PC-9 (cell line): ENCODE measurements at places on chromosomes 5 and 9. TPM values are rescaled to one million over a fixed set of nuclear protein-coding genes. Genes with fewer than 3 reads are reported as not detected.

Gene NRG2
- not detected in 2 replicates for total RNA-seq

Gene DMRT3
- not detected in 2 replicates for total RNA-seq

Gene TRPM6
- 0.08 and 0.09 TPM in 2 replicates for total RNA-seq

- no peaks in the 10 kb centered on the region for H3K4me1 ChIP-seq
- H3K36me3 ChIP-seq, result no peaks in the 10 kb centered on the region
- H3K4me3 ChIP-seq, result no peak overlapping the region
- H3K27ac ChIP-seq, result no peak overlapping the region
- DNase-seq, result no peak
- H3K27me3 ChIP-seq, result peaks cover 95% of the 10 kb centered on the region
These were observed 185.8 kb downstream of the GADD45G start for GRCh38 chr9:89790542-89791109.

- no peaks in the 10 kb centered on the region for H3K36me3 ChIP-seq
- H3K4me1 ChIP-seq, result peaks cover 22% of the 10 kb centered on the region
- DNase-seq, result no peak
- no peak overlapping the region for H3K4me3 ChIP-seq
These were observed 11.3 kb downstream of the FOXD1 start for GRCh38 chr5:73437101-73437776.

GRCh38 chr9:128419061-128419925, 1.4 kb upstream of the CERCAM start:
- peak; percentile 41 for DNase-seq
- H3K27ac ChIP-seq, result no peak overlapping the region
- H3K4me3 ChIP-seq, result peak overlapping the region; percentile 95; the same call in 1 of the 2 replicates
- H3K27me3 ChIP-seq, result no peaks in the 10 kb centered on the region
- H3K4me1 ChIP-seq, result peaks cover 27% of the 10 kb centered on the region
- H3K36me3 ChIP-seq, result no peaks in the 10 kb centered on the region

Gene ABLIM3
- 101 and 111 TPM in 2 replicates for total RNA-seq

Gene WWC1
- 79.5 and 97.7 TPM in 2 replicates for total RNA-seq

GRCh38 chr5:157335534-157336422, 69.9 kb downstream of the CYFIP2 start:
- no peaks in the 10 kb centered on the region for H3K36me3 ChIP-seq
- H3K4me1 ChIP-seq, result no peaks in the 10 kb centered on the region
- no peak overlapping the region for H3K4me3 ChIP-seq
- H3K27ac ChIP-seq, result no peak overlapping the region
- no peak for DNase-seq

DNA sequence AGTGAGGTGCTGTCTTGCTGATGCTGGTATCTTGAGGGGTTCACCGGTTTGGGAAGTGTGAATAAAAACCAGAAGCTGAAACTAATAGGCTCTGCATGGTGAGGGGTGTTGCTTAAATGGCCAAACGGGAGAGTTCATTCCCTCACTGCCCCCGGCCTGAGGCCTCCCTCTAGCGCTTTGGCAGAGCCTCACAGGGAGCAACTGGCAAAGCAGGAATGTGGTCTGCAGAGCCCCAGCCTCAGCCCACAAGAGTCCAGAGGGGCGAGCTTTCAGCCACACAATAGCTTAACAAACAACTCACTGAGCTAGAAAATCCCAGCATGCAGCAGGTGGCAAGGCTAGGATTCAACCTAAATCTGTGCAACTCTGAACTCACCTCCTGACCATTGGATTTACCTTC, 234.8 kb downstream of the MED10 start:
- no peaks in the 10 kb centered on the region for H3K36me3 ChIP-seq
- DNase-seq, result no peak
- H3K4me1 ChIP-seq, result no peaks in the 10 kb centered on the region
- no peak overlapping the region for H3K27ac ChIP-seq
- H3K27me3 ChIP-seq, result peaks cover 31% of the 10 kb centered on the region; the same call in 1 of the 2 replicates
- no peak overlapping the region for H3K4me3 ChIP-seq

DNA sequence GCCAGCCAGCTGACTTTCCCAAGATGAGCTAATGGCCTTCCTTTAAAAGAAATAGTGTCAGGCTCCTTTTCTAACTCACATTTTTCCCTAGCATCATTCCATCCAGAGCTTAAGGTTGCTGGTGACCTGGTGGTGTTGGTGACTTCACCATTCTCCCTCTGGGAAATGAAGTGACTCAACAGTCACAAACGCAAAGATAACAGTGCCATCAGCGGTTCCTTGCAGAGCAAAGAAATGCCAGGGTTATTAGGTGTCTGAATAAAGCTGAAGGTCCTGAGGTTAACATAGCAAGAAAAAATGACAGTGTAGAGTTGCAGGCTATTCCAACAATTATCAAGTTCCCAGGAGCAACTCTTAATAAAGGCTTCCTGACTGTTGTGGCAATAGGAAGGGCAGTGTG, 111.8 kb upstream of the SLC44A1 start:
- no peaks in the 10 kb centered on the region for H3K36me3 ChIP-seq
- H3K4me3 ChIP-seq, result no peak overlapping the region
- peak overlapping the region; percentile 75 for H3K27ac ChIP-seq
- no peaks in the 10 kb centered on the region for H3K27me3 ChIP-seq
- peaks cover 21% of the 10 kb centered on the region for H3K4me1 ChIP-seq

Gene IDNK
- total RNA-seq, result 1.7 and 4.6 TPM in 2 replicates

GRCh38 chr5:126384985-126385384, 38.2 kb upstream of the GRAMD2B start:
- peak overlapping the region; percentile 32; the same call in 1 of the 2 replicates for H3K4me3 ChIP-seq
- no peaks in the 10 kb centered on the region for H3K27me3 ChIP-seq
- H3K36me3 ChIP-seq, result no peaks in the 10 kb centered on the region
- H3K27ac ChIP-seq, result peak overlapping the region; percentile 89
- H3K4me1 ChIP-seq, result peaks cover 53% of the 10 kb centered on the region

- H3K4me3 ChIP-seq, result no peak overlapping the region
- no peaks in the 10 kb centered on the region for H3K27me3 ChIP-seq
- no peak for DNase-seq
- H3K27ac ChIP-seq, result no peak overlapping the region
- H3K36me3 ChIP-seq, result no peaks in the 10 kb centered on the region
These were observed 6.3 kb upstream of the ERAP1 start for GRCh38 chr5:96814041-96814440.

Gene PDE6A
- total RNA-seq, result 0.35 and 0.50 TPM in 2 replicates

Gene FBLL1
- total RNA-seq, result not detected in 2 replicates

DNA sequence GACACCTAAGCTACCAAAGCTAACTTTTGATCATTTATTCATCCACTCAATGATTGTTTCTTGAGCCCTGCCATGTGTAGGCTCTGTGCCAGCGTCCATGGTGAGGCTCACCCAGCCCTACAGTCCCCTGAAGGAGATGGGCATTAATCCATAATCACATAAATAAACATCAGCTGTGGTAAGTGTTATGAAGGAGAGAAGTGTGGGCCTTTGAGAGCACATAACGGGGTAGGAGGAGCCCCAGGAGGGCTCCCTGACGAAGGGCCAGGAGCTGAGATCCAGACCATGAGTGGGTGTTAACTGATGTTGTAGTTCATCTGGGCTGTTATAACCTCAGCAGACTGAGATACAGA, 53.9 kb upstream of the AFAP1L1 start:
- H3K27ac ChIP-seq, result no peak overlapping the region
- H3K36me3 ChIP-seq, result peaks cover 27% of the 10 kb centered on the region

Gene CCL28
- total RNA-seq, result 2.2 and 4.3 TPM in 2 replicates

Gene KIF12
- total RNA-seq, result not detected in 2 replicates

Gene LSM11
- 1.9 and 2.1 TPM in 2 replicates for total RNA-seq

- no peaks in the 10 kb centered on the region for H3K4me1 ChIP-seq
- no peaks in the 10 kb centered on the region for H3K36me3 ChIP-seq
- H3K27me3 ChIP-seq, result no peaks in the 10 kb centered on the region
These were observed 173.4 kb upstream of the NR3C1 start for GRCh38 chr5:143576711-143577484.

- no peak overlapping the region for H3K27ac ChIP-seq
- no peak overlapping the region for H3K4me3 ChIP-seq
- no peaks in the 10 kb centered on the region for H3K36me3 ChIP-seq
- H3K27me3 ChIP-seq, result no peaks in the 10 kb centered on the region
These were observed 162.7 kb upstream of the MRPS30 start for GRCh38 chr5:44646016-44646415.

DNA sequence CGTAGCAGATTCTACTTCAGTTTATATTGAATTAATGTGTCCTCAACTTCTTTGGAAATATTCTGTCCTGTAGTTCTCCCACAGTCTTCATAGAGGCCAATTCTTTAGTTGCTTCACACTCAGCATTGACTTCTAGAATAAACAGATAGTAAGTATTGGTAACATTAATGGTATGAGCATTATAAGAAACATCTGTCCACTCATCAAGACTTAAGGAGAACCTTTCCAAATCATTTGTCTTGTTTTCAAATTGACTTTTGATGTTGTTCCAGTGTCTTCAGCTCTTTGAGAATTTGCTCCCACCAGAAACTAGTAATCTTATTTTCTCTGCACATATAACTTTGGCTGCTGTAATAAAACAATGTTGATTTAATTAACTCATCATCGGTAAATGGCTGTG, 18.3 kb downstream of the RANBP17 start:
- no peaks in the 10 kb centered on the region for H3K4me1 ChIP-seq
- H3K36me3 ChIP-seq, result no peaks in the 10 kb centered on the region; the same call in 1 of the 2 replicates
- H3K27me3 ChIP-seq, result no peaks in the 10 kb centered on the region
- H3K27ac ChIP-seq, result no peak overlapping the region
- H3K4me3 ChIP-seq, result no peak overlapping the region

Gene CDX1
- not detected in 2 replicates for total RNA-seq

DNA sequence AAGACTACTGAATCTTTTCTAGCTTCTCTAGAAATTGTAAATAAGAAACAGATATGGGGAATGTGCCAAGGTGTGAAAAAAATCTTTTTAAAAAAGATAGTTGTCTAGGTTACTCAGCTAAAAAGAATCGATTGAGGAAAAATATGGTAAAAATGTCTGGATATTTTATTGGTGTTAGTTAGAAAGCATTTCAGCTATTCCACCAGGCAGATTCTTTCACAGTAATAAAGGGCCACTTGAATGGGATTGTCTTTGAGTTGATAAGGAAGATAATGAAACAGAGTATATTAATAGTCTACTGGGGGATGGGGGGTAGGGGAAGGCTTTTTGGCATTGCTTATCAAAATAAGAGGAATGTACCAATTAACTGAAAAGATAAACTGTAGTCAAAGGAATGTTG, 51.9 kb downstream of the SLIT3 start:
- no peaks in the 10 kb centered on the region for H3K4me1 ChIP-seq
- H3K27me3 ChIP-seq, result peaks cover 93% of the 10 kb centered on the region
- H3K4me3 ChIP-seq, result no peak overlapping the region
- no peak overlapping the region for H3K27ac ChIP-seq
- H3K36me3 ChIP-seq, result no peaks in the 10 kb centered on the region

DNA sequence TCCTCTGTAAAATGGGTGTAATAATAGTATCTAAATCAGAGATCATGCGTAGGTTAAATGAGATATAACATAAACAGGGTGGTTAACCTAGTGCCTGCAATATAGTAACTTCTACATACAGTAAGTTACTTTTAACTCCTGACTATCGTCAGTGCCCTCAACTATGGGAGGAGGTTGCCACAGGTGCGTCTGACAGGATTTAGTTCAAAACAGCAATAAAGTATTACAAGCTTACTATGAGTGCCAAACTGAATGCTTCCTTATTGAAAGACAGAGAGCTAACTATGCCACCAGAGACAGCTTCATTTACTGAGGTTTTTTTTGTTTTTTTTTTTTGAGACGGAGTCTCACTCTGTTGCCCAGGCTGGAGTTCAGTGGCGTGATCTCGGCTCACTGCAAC, 209.0 kb downstream of the ADAMTSL1 start:
- H3K4me3 ChIP-seq, result no peak overlapping the region
- no peaks in the 10 kb centered on the region for H3K36me3 ChIP-seq
- no peak for DNase-seq
- H3K27ac ChIP-seq, result no peak overlapping the region

GRCh38 chr5:171275841-171276544, 33.1 kb upstream of the TLX3 start:
- H3K36me3 ChIP-seq, result no peaks in the 10 kb centered on the region
- no peak for DNase-seq
- no peak overlapping the region for H3K27ac ChIP-seq
- no peak overlapping the region for H3K4me3 ChIP-seq
- H3K4me1 ChIP-seq, result no peaks in the 10 kb centered on the region; the same call in 1 of the 2 replicates

DNA sequence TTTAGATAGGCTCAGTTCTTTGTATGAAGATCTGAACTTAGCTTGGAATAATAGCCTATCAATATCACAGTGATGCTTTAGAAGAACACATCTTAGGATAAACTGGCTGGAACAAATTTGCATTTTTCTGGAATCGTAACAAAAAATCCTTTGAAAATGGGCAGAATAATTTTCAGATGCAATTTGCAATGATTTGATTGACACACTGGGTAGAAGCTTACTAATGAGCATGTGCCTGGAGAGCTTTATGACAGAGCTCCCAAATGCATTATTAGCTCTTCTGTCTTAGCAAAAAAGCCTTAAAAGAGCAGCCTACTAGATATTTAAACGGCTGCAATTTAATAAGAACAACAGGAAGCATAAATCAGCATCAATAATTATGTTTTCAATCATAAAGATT, 76.8 kb upstream of the TXNDC8 start:
- peaks cover 3% of the 10 kb centered on the region; the same call in 1 of the 2 replicates for H3K36me3 ChIP-seq
- H3K4me1 ChIP-seq, result no peaks in the 10 kb centered on the region

Gene LPAR1
- total RNA-seq, result 8.9 and 11.8 TPM in 2 replicates

DNA sequence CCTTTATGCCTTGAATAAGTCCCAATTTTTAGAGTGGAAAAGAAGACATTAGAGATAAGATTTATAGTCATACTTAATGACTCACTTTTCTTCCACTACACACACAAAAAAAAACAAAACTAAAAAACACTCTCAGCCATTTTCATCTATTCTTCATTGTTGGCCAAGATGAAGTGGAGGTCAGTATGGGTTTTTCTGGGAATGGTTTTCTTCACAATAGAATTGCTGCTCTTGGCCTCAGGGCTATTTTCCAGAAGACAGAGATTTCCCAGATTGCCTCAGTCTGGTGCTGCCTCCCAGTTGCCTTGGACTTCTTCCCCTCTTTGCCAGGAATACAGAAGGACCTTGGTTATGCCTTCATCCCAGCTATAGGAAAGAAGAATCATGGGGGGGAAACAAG, 463.7 kb downstream of the TMEM232 start:
- no peaks in the 10 kb centered on the region for H3K36me3 ChIP-seq
- no peaks in the 10 kb centered on the region for H3K27me3 ChIP-seq
- H3K4me3 ChIP-seq, result no peak overlapping the region
- no peak overlapping the region for H3K27ac ChIP-seq

Gene DIRAS2
- total RNA-seq, result not detected in 2 replicates

DNA sequence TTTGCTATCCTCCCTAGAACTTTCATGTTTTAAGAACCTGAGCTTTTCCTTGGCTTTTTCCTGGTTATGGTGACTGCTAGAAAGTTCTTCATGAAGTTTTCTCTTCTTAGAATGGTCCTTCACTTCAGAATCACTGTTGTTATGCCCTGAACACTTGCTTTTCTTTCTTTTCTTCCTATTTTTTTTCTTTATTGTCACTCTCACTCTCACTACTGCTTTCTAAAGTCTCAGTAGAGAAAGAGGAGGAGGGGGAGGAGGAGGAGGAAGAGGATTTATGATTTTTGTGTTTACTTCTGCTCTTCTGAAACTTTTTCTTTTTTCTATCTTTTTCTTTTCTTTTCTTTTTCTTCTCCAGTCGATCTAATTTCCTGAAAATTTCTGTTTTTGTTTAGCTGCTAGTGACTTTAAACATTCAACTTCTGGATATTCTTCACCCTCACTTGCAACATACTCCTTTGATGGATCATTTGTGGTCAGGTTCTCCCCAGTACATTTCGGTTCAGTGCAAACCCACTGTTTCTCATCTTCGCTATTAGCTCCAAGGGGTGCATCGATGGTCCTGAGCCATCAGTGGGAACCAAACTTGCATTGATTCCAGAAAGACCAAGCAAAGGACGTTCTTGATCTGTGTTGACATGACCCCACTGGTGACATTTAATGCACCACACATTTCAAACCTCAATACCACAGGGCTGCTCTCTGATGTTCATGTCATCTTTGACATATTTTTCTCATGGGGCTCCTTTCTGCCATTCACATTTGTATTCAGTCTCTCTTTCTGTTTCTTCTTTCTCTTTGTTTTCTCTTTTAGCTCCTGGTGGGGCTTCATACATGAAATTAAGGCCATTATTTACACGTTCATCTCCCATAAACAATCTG, 81.6 kb upstream of the HAND1 start:
- no peaks in the 10 kb centered on the region for H3K4me1 ChIP-seq
- no peak overlapping the region for H3K27ac ChIP-seq
- no peaks in the 10 kb centered on the region for H3K36me3 ChIP-seq
- DNase-seq, result no peak
- H3K4me3 ChIP-seq, result no peak overlapping the region
